ENCODE measurements at places on chromosomes 12 and 14.

GRCh38 chr14:98974113-98974512, 297.9 kb downstream of the BCL11B start:
- DNase-seq, result no peak

- no peak for DNase-seq
These were observed 226.2 kb downstream of the ADAMTS20 start for GRCh38 chr12:43325786-43326185.

DNA sequence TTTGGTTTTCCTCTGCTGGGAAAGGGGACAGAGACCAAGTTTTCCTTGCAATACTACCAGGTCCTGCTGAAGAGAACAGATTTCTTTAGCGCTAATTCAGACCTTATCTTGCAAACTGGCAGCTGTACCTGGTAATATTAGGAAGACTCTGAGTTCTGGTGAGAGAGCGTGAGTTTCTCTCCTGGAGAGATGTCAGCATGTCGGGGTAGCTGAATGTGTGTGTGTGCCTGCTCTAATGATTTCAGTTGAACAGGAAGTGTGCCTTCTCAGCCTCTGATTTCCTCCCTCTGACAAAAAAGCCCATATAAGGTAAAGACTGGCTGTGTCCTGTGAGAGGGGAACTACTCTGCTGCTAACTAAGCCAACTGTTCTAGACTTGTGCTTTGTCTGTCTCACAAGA, 10.3 kb upstream of the ERP27 start:
- DNase-seq, result peak; percentile 82

GRCh38 chr12:132773077-132773955, 11.7 kb upstream of the ANKLE2 start:
- DNase-seq, result no peak

GRCh38 chr14:95683793-95684192, 2.4 kb upstream of the TCL1B start:
- no peak for DNase-seq

Measured in AG10803 (cell line).